ENCODE measurements at places on chromosomes 2 and 18.

DNA sequence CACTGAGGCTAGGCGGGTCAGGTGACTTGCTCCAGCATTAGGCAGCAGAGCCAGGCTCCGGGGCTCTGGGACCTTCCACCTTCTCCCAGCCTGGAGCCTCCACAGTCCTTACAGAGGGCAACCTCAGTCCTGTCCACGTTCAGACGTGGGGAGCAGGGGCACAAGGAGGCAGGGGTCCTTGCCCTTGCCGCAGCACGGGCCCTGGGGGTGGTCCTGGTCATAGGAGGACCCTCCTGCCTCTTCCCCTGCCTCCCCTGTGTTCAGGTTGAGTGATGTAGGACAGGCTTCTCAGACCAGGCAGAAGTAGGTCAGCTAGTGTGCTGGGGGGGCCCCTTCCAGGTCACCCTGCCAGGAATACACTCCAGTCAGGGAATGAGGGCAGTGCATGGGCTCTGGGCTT lies 5.4 kb upstream of the ARHGEF4 start:
- DNase-seq = no peak

DNA sequence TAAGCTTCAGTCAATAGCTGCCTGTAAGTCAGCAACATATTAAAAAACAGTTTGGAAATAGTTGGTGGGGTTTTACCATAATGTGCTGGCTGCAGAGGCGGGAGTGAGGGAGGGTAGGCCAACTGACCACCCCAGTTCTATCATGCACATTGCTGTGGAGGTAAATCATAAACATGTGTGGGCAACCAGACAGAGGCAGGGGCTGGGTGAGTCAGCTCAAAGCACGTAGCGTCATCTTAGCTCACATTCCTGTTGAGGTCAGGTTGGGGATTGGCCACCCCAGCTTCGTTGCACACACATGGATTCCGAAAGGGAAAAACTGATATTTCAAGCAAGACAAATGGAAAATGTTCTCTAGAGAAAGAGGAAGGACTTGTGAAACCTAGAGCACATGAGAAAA lies 19.5 kb downstream of the GPR45 start:
- DNase-seq = peak; percentile 94

DNA sequence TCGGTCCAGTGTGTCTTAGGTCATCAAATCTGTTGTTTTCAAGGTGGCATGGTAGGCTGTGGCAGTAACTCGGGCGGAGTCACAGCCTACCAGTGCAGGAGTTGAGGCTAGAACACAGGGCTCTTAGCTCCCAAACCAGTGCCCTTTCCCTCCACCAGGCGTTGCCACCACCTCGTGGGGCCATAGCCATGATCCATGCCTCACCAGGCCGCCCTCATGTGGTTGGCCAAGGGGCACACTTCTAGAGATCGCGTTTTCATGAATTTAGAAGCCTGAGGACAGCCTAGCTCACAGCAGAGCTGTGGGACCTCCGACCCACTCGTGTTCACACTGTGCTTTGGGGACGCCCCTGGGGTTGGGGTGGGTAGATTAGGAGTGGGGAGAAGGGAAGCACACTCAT lies 10.6 kb downstream of the SEC11C start:
- DNase-seq = no peak

GRCh38 chr18:76307293-76307690 lies 187.8 kb downstream of the ZNF516 start:
- DNase-seq = no peak

GRCh38 chr2:135694711-135695110 lies 46.9 kb upstream of the UBXN4 start:
- DNase-seq = peak; percentile 5
